H9 (cell line): ENCODE measurements at places on chromosomes 4 and X.
A peak's percentile ranks its signal among the peaks of the same experiment; 100 is the strongest.

- DNase-seq, result no peak
These were observed 46.2 kb downstream of the FHIP1A start for GRCh38 chr4:151455212-151455611.

- DNase-seq, result peak; percentile 92
These were observed at the start of gene NAP1L3 for GRCh38 chrX:93673056-93673868. TSS of gene NAP1L3 (minus strand) at chrX:93673578. CDS start at chrX:93673304, 274 bp downstream.

- no peak for DNase-seq
These were observed 506.2 kb downstream of the FSTL5 start for GRCh38 chr4:161657616-161658015.

DNA sequence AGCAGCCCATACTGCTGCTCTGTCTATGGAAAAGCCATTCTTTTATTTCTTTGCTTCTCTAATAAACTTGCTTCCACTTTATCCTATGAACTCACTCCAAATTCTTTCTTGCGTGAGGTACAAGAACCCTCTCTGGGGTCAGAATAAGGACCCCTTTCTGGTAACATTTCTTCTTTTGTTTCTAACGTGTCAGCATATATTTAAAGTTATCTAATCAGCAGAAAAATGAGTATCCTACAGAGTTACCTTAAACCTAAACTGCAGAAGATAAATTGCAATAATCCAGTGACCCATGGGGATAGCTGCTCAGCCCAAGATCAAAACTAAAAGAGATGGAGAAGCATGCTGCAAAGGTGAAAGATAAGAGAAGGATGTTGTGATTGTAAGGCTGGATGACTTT lies 4.0 kb downstream of the ADH5 start:
- DNase-seq, result no peak

GRCh38 chr4:183906739-183907651 lies 1.9 kb downstream of the STOX2 start:
- peak; percentile 64 for DNase-seq

DNA sequence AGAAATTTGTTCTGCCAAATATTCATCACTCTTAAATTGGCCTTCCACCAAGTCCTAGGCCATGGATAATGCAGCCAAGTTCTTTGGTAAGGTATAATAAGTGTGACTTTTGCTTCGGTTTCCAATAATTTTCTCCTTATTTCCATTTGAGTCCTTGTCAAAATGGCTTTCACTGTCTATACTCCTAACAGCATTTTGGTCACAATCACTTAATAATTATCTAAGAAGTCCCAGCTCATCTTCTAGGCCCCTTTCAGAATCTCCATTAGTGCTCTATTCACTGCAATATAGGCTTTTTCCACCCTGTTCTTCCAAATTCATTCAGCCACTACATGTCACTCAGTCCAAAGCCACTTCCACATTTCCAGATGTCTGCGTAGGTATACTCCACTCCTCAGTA lies 51.0 kb upstream of the SPIN4 start:
- DNase-seq, result no peak

DNA sequence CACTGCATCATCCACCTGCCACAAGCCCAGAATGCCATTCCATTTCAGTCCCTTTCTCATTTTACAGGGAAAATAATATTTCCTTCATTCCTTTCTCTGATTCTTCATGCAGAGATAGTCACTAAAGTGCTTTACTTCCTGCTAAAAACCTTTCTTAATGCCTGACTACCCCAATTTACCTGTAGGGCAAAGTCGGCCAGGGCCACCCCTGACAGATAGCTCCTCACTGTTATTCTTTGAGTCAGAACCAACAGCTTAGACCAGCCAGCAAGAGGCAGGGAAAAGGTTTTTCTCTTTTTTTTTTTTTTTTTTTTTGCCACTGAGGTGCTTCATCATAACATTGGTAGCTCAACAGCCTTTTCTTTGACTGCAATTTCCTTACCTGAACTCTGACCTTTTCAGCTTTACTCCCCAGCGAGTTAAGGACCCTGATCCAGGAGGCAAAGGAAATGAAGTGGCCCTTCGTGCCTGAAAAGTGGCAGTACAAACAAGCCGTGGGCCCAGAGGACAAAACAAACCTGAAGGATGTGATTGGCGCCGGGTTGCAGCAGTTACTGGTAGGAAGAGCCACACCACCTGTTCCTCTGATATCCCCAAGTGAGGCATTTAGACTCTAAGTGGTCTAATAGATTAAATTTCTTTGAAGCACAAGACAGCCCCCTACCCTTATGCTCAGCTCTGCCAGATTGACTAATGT lies 85.0 kb downstream of the ALPK1 start:
- no peak for DNase-seq

GRCh38 chrX:115650449-115650848 lies 89.5 kb downstream of the PLS3 start:
- no peak for DNase-seq

DNA sequence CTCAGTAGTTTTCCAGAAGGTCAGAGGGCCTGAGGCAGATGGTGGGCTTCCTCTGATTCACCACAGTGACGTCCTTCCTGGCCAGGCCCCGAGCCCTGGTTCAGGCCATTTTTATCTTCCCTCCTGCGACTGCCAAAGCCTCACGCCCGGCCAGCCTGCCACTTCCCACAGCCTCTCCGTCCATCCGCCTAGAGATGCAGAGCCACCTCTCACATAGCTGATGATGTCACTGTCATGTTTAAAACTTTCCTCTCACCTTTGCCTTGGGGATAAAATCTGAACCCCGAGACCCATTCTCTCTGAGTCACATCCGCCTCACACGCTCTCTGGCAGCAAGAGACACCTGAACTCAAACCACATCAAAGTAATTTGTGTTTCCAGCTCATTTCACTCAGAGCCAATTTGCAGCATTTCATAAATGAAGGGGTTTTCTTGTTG lies 175.3 kb downstream of the QDPR start:
- no peak for DNase-seq

- no peak for DNase-seq
These were observed 288.4 kb downstream of the BCOR start for GRCh38 chrX:39809331-39809730.

- DNase-seq, result no peak
These were observed 50.2 kb upstream of the C1GALT1C1 start for GRCh38 chrX:120680090-120680489.

DNA sequence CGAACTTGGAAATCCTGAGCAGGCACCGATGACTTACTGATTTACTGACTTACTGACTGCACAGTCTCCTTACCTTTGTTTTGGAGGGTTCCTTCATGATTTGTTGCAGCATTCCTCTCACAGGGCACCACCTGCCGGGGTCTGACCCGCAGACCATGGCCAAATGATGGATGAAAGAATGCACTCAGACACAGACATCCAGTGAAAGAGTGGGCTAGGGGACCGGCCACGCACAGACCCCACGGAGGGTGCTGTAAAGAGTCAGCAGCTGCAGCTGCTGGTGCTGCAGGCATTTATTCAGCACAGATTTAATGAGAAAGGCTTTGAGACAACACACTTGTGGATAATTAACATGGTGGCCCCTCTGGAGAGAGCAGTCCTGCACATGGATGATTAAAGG lies 3.4 kb downstream of the MAGEB5 start:
- no peak for DNase-seq

DNA sequence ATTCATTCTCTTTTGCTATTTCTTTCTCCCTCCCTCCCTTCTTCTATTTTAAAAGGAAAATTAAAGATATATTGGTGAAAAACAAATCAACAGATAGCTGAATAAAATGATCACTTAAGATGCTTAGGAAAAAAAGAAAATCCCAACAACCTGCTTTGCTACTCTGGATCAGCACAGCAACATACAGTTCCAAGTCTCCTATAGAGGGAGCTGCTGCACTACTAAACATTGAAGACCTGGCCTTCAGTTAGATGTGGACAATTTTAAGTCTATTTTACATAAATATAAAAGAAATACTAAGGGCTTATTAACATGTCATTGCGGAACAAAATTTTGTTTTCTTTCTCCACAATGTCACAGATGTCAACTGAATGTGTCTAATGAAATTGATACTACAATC lies 226.4 kb downstream of the MAGEB5 start:
- DNase-seq, result no peak

DNA sequence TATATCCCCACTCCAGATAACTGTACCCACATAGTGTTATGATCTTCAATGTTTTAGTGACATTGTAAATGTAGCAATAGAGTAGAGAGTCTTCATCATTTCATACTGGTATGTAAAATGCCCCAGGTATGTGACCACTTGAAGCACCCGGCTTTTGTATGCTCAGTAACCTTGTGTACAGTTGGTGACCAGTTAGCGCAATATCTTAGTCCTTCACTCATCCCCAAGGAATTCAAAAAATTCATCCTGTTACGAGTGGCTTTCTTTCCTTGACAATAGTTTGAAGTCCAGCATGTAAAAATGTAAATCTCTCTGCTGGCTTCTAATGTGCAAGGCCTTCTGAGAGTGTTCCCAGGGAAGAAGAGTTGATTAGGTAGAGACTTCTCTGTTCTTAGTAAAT lies 145.6 kb downstream of the ARX start:
- DNase-seq, result no peak

DNA sequence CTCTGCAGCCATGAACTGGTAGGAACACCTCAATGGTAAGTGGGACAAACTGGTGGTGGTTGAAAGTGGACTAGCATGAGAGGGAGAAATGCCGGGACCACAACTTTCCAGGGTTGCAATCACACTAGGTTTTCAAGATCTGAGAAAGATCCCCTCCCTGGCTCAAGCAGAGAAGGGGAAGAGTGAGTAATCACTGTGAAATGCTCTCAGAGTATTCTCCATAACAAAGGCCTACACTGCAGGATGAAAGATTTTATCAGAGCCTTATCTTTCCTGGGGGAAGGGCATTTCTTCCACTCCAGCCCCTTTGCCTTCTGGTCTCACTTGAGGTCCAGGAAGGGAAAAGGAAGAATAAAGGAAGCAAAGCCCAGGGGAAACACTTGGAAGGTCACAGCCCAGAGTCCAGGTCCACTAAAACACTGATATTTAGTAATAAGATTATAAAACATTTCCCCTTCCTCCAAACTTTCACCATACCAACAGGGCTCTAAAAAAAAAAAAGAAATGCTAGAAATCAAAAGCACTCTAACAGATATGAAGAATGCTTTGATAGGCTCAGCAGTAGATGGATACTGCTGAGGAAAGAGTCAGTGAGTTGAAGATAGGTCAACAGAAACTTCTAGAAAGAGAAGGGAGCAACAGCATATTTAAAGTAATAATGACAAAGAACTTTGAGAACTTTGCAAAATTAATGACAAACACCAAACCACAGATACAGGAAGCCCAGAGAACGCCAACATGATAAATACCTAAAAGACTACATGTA lies 95.9 kb downstream of the WDFY3 start:
- DNase-seq, result peak; percentile 70

GRCh38 chr4:25233737-25234389 lies at the start of gene PI4K2B:
TSS of gene PI4K2B (plus strand) at chr4:25234033. CDS start at chr4:25234164, 131 bp downstream.
- peak; percentile 91 for DNase-seq

GRCh38 chr4:7351014-7351413 lies 83.7 kb downstream of the PSAPL1 start:
- no peak for DNase-seq

- DNase-seq, result no peak
These were observed 1331.8 kb downstream of the PCDH19 start for GRCh38 chrX:99078301-99078700.

DNA sequence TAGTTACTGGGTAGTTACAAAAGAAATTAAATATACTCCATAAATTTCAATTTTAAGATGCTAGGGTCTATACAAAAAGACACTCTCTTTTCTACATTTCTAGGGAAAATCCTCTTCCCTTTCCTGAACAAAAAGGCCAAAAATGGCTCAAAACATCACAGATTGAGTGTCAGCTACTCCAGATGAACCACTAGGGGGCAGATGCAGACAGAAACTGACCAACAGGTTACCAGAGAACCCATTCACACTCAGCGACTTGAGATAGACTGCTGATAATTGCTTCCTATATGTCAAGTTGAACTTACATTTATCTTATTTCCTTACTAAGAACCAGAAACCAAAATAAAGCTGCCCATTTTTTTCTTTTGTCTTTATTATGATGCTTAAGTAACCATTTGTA lies 83.4 kb upstream of the MID1IP1 start:
- DNase-seq, result peak; percentile 36

- no peak for DNase-seq
These were observed 654.6 kb downstream of the IL1RAPL1 start for GRCh38 chrX:29241809-29242208.

DNA sequence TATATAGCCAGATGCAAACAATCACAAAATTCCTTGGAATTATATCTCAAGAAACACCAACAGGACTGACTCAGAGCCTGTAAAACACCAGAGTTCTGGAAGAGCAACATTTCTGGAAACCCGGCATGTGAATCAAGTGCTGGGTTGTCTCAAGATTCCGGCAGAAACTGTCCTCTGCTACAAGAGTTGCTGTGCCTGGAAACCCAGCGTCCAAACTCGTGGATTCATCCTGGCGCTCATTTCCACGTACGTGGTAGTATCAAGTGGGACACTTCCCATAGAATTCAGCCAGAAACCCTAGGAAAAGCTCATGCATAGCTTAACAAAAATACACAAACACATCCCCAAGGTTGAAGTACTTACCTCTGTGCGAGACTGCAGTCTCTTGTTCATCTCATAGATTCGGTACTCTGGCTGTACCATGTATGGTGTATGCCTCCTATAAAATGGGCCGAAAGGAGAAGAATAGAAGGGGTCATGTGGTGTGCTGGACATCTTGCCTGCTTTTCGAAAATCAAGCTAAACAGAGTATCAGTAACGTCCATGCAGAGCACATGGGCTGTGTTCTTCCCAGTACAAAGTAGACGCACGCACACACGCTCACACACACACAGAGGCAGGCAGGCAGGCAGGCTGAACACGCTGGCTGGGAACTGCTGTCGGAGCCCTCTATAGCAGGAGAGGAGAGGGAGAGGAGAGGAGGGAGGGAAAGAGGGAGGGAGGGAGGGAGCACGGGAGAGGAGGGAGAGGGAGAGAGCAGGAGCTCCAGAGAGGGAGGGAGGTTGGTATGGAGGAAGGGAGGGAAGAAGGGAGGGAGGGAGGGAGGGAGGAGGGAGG lies at the start of gene LDB2:
Gene LDB2 (minus strand): TSS at position 655 of the 837 bp plus-strand sequence.
- DNase-seq, result peak; percentile 90

DNA sequence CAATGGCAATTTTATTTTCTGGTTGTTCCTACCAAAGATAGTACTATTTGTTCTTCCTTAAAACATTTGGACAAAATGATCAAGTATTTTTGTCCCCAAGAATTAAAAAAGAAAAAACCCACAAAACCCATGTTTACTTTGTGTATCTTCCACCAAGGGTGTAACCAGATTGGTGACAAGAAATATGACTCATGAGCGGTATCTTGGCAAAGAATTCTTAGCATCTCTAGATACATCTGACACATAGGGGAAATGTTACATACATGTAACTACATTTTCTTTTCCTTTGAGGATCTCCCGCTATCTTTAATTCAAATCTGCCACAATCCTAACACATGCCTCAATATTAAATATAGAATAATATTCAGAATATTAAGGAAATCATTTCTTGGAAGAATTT lies 78.7 kb downstream of the WDFY3 start:
- no peak for DNase-seq
